ENCODE measurements at places on chromosomes 5 and 9.

GRCh38 chr9:74322661-74323314, 174.3 kb upstream of the RORB start:
- no peak for DNase-seq

DNA sequence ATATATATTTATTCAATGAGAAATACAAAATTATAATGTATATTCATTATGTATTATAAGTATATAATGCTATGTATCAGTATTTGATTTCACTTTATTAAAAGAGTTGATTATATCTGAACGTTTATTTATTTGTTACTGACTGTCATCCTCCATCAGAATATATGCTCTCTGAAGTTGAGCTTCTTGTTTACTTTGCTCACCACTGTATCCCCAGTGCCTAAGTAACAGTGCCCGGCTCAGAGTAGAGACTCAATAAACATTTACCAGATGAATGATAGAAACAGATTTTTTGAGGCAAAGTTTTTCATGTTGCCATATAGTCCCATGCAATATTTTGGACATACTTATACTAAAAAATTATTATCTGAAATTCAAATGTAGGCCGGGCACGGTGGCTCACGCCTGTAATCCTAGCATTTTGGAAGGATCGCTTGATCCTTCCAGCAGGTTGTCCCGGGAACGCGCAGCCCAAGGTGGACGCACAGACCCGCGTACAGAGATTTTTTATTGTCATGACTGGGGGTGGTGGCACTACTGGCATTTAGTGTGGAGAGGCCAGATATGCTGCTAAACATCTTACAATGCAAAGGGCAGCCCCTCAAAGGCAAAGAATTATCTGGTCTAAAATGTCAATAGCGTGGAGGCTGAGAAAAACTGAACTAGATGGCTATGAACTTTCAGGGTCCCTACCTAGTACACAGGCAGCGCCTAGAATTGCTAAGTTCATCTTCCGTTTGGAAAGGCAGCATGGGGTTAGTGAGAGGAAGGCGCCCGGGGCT, 761 bp upstream of the DNAJC25 start:
- DNase-seq, result no peak

GRCh38 chr9:127968042-127968441, 12.7 kb downstream of the EEIG1 start:
- DNase-seq, result peak; percentile 56

DNA sequence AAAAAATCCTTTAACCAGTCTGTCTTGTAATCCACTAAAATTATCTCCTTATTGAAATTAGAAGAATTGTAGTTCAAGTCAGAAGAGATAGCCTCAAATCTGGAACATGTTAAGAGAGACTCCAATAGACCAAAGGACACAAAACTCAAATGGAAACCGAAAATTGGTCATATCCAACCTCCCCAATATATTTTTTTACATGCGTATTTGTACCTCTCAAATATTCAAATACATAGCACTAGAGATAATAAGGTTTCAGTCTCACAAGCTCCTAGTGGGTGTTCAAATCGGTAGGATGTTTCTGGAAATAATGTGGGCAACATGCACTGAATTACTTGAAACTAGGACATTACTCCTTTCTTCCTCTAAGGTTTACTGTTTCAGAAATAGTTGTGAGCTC, 33.5 kb downstream of the EPB41L4A start:
- DNase-seq, result no peak

DNA sequence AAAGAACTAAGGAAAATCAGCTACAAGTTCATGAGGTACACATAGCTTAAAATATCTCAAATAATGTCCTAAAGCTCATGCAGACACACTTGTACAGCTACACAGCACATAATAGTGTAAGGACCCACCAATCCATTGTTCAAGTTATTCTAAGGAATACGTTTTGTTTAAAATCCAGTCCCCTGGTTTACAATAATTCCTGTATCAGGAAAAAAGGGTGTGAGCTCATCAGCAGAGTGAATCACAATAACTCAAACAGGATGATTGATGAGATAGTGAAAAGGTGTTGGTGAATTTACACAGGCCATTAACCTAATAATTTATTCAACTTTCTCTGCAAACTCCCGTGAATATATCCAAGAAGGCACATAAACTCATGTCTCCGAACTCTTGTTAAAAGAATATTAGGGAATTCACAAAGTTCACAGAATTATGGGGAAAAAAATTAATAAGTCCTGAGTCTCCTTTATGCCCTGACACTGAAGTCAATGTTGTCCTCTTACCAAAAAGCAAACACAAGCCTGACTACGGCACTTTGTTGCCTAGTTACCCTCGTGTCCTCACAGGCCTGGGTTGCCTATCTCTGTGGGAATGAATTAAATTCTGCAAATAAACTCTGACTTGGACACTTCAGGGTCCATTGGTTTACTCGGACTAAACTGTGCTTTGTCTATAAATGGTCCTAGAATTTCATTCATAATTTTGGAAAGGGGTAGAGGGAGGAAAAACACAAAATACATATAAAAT, 142.8 kb upstream of the PDE4D start:
- DNase-seq, result no peak

DNA sequence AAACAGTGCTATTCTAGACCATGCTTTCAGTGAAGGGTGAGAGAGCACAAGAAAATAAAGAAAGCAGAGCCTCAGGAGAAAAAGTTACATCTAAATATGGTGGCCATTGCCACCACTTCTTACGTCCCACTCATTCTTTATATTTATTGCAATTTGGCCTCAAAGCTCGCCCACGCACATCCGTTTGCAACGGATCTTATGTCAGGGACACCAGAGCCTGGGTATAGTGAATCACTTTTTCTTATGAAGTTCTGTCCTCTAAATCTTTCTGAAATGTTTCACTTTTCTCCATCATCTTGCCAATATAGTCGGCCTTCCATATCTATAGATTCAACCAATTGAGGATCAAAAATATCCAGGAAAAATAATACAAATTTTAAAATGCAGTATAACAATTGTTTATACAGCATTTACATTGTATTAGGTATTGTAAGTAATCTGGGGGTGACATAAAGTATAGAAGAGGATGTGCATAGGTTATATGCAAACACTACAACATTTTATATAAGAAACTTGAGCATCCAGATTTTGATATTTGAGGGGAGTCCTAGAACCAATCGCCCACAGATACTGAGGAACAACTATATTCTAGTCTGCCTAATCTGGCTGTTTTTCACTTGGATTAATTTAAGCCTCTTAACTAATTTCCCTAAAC, 35.2 kb downstream of the GOLPH3 start:
- no peak for DNase-seq

- DNase-seq, result peak; percentile 28
These were observed 47.1 kb downstream of the SPIN1 start for GRCh38 chr9:88435336-88435735.

- no peak for DNase-seq
These were observed 42.4 kb downstream of the PAX5 start for GRCh38 chr9:36991516-36992134.

DNA sequence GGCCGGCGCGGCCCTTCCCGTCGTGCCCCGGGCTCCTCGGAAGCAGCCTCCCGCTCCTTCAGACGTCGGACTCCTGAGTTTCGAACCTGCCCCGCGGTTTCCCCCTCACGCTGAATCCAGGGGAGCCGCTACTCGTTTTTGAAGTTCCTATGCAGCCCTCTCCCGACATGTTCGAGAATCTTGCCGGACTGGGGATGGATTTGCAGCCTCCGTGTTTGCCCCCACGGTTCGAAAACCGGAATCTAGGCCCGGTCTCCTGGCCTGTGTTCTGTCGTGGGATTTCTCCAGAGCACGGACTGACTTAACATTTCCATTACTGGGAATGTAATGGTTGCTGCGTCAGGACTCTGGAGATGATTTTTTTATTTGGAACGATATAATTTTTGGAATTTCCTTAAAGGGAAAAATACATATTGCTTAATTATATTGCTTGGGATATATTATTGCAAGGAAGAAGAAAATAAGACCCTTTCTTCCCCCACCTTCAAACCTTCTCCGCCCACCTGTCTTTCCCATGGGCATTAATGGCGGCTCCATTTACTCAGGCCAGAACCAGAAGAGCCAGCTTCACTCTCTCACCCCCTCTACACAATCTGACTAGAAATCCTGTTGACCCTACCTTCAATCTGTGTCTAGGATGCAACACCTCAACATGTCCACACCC, 8.5 kb upstream of the MGAT1 start:
- no peak for DNase-seq

All from AG10803 (cell line).